ENCODE measurements at places on chromosomes 5 and 9.

GRCh38 chr9:123322273-123323195, 33.5 kb upstream of the CRB2 start:
- DNase-seq: peak; percentile 94

DNA sequence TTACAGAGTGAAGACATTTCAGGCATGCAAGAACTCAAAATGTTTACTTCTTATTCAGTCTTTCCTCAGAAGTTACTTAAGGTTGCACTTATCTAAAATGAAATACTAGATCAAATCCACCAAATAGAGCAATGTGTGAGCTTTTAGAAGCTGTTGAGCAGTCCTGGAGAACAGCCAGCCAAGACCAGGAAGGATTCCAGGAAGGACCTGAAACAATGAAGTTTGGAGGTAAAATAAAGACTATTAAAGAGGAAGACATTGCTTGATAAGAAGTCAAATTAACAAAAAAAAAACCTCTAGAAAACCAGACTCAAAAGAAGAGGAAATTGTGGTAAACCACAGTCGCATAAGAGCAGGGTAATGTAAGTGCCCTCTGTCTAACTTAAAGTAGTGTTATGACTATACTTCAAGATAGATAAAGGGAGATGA, 156.2 kb upstream of the S1PR3 start:
- DNase-seq: peak; percentile 91

DNA sequence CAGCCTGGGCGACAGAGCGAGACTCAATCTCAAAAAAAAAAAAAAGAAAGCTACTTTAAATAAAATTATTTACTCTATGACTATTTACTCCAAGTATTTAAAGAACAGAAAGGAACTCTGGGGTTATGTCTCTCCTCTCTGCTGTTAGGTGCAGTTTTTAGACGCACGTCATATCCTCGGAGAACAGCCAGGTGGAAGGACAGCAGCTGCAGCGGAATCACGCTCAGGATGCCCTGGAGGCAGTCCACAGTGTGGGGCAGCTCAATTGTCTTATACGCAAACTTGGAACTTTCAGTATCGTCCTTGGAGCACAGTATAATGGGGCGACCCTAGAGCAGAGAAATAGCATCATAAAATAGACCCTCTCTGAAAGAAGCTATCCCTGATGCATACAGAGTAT, 10.4 kb upstream of the MAPK9 start:
- no peak for DNase-seq

DNA sequence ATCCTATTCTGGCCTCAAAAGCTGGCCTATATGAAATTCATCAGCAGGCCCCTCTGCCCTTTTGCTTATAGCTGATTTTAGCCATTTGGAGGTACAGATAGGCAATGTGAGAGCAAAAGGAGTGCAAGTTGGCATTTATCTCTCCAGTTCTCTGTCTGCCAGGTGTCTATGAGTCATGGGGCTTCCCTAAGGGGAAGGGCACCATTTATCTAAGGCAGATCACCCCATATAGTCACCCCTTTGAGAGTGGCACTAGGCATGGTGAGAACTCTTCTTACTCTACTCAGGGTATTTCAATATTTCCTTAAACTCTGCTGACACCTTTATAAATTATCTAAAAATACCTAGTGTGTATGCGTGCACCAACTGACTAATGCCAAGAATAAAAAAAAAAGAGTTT, 314.7 kb upstream of the CDH6 start:
- DNase-seq: no peak

DNA sequence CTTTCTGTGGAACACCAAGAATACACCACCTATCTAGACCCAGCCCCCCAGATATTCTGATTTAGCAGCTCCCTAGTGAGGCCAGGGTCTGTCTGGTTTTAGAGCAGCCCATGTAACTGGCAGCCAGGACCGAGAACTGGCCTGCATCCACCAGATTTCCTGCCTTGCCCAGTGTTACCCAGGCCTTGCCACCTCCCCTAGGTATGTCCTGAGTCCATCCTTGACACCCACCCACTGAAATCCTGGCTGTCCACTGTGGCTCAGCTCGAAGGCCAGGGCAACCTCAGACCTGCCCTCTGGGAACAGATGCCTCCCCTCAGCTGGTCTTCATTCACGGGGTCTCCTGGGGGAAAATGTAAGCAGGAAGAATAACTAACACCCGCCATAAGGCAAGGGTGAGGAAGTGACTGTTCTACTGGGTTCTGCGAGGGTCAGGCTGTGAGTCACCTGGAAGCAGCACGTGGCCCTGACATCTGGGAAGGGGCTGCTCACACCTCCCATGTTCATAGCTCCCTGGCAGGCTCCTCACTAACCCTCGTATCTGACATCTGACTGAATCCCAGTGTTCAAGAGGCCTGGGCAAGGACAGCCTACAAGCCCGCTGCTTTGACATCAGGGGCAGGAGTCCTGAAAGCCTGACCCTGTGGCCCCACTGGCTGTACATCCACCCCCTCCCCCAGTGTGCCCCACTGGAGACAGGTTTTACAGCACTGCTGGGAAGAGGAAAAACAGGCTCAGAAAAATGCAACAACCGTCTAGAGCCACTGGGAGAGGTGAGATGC, 72.7 kb downstream of the SEMA4D start:
- DNase-seq: no peak

GRCh38 chr5:174693697-174694385, 30.5 kb upstream of the MSX2 start:
- no peak for DNase-seq

DNA sequence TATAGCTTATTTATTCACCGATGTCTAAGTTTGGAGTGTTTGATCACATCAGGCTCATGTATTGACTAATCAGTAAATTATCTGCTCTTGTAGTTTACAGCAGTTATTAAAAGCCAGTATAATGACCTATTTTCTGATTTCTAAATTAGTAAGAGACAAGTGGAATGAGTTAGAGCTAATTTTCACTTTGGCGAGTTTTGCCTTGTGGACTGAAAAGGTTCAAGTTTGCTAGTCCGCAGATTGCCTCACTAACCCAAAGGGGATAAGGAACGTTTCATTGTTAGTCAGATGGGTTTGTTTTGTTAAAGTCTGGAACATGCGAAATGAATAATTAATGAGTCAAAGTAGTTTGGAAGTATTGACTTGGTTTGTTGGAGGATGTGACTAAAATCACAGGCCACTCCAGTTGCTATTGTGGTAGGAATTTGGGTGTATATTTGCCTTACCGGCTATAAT, 40.1 kb downstream of the SMARCA2 start:
- DNase-seq: no peak

GRCh38 chr5:159210210-159210661, 883 bp upstream of the RNF145 start:
- no peak for DNase-seq

GRCh38 chr9:80866121-80866520, 823.2 kb downstream of the TLE1 start:
- DNase-seq: no peak

- no peak for DNase-seq
Measured at GRCh38 chr5:142262683-142263082, 62.1 kb downstream of the SPRY4 start.

DNA sequence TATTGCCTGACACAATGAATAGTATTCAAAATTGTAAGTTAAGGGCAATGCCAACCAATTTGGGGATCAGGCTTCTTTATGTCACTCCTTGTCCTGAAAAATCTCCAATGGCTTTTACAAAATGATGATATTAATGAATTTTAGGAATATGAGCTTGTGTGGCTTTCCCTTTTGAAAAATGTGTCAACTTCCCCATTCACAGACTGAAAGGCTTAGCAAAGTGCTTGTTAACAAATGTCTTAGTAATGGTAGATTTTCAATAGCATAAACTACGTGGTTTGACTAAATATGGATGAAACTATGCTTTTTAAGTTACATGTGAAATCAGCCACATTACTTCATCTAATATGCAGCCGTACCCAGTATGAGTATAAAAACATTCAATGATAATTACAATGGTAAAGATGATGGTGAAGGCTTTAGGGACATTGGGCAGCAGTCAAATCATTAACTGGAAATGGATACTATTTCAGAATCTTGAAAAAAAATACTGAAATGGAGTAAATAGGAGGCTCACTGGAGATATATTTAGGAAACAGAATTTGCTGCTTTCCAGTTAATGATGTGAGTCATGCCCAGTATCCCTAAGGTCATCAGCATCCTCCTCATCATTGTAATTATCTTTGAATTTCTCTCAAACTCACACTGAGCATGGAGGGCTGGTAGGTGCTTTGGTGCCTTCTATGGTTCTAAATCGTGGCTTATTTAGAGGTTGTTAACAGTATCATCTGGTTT, 113.3 kb upstream of the ZNF608 start:
- no peak for DNase-seq

DNA sequence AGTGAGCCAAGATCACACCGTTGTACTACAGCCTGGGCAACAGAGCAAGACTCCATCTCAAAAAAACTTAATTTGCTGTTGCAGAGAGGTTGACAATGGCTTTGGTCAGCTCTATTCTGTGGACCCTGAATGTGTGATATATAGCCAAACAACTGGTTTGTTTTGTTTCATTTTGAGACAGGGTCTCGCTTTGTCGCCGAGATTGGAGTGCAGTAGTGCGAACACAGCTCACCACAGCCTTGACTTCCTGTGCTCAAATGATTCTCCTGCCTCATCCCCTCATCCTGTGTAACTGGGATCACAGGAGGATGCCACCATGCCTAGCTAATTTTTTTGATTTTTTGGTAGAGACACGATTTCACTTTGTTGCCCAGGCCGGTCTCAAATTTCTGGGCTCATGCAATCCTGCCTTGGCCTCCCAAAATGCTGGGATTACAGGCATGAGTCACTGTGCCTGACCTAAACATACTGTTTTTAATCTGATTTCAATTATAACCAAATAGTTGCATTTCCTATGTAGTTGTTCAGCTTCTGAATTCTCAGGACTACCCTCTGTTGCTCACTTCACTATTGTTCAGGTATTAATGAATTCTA, 9.8 kb downstream of the RNF183 start:
- DNase-seq: no peak

- no peak for DNase-seq
Measured at GRCh38 chr5:135543485-135544304, 7.9 kb upstream of the NEUROG1 start.

GRCh38 chr5:143290125-143290524, 113.4 kb downstream of the NR3C1 start:
- no peak for DNase-seq

DNA sequence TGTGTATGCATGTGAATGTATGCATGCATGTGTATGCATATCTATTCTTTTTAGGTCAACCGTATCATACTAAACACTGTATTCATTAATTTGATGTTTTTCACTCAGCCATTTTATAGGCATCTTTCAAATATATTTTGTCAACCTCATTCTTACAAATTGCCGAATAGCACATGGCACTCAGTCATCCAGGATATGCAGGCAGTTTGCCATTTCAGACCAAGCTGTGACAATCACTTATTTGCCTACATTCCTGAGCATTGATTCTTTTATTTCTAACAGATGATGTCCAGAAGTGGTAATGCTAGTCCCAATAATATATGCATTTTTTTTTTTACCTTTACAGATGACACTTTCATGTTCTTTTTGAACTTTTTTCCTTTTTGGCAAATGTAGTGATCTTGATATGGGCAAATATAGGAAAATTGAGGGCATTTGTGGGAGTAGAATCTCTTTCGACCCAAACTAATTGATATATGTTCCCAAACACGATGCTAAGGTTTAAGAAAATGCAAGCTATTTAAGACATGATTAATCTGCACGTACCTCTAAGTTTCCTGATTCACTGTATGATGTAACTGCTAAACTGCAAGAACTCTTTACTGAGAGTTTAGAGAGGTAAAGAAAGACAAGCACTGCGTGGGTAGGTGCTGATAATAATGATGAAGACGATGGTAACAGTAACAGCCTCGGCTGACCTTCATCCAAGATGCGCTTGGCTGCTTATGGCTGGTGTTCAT, 153.9 kb upstream of the DAP start:
- no peak for DNase-seq

DNA sequence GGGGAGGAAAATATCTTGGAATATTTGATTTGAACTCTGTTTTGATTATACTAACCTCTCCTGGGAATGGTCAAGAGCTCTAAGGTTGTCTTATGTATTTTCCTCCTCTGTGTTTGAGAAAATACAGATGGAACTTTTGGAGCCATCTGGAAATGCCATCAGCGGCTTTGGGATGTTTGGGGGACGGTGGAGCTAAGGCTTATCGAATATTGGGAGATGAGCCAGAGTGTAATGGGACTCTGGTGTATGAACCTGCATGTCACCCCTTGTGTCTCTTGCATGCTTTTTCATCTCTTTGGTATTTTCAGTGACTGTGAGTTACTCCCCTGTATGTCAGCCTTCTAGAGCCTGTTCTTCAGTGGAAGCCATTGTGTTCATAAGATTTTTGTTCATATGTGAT, 180.0 kb upstream of the OTULINL start:
- DNase-seq: no peak

GRCh38 chr5:171599411-171599810, 180.0 kb downstream of the FGF18 start:
- no peak for DNase-seq

DNA sequence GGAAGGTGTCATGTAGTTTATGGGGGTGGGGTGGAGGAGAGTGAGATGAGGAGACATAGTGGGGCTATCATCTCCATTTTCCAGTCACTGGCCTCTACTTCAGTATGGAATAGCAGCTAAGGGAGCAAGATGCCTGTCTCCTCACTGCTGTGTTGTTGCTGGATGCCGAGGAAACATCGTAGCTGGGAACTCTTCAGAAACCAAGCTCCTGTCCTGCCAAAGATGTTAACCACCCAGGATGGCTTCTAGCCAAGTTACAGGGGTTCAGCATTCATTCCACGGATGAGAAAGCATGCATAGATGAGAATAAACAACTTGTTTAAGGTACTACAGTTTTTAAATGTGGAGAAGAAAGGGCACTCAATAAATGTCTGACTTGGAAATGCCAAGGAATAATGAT, 226.5 kb downstream of the ASTN2 start:
- no peak for DNase-seq

DNA sequence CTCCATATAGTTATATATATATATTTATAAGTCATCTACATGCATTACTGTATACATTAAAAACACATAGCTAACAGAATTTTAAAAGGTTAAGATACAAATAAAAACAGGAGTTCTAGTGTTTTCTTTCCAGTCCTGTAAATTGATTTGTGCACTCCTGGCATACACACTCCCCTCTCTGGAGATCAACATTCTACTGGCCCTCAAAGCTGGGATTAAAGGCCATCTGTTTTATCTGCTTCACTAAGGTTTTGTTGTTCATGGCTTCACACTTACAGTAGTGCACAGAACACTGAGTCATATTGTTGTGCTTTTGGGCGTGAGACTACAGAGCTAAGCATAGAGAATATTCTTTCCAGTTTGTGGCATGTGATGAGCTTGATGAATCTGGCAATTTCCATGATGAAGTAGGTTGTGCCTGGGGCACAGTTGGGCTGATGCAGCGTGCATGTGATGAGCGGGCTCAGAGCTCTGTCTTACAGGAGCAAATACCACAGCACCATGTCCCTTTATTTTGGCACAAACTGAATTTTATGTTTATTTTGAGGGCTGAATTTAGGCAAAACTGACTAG, 98.2 kb downstream of the TAF11L14 start:
- DNase-seq: no peak

- no peak for DNase-seq
Measured at GRCh38 chr9:136665111-136665703, 2.5 kb downstream of the EGFL7 start.

GRCh38 chr9:751137-752051, 90.1 kb upstream of the DMRT1 start:
- DNase-seq: no peak

- no peak for DNase-seq
Measured at GRCh38 chr5:139222346-139222745, 24.2 kb upstream of the SIL1 start.

All from Jurkat, Clone E6-1 (cell line).